ENCODE measurements at places on chromosomes 1 and 21.

DNA sequence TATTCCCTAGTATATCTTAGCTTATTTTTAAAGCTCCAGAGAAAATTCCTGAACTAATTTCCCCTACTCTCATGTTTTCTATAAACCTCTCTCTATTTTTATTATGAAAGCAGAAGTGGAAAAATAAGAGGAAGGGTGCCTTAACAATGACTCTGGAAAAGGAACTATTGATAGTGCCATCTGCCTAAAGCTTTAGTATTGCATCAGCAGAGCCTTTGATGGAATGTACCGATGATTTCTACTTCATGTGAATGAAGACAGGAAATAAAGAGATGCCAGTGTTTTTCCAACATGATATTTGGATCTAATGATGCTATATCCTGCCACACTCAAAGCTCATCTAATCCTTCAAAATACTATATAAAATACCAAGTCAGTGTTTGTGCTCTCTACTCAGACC, 35.1 kb downstream of the TNFSF18 start:
- DNase-seq, result no peak

DNA sequence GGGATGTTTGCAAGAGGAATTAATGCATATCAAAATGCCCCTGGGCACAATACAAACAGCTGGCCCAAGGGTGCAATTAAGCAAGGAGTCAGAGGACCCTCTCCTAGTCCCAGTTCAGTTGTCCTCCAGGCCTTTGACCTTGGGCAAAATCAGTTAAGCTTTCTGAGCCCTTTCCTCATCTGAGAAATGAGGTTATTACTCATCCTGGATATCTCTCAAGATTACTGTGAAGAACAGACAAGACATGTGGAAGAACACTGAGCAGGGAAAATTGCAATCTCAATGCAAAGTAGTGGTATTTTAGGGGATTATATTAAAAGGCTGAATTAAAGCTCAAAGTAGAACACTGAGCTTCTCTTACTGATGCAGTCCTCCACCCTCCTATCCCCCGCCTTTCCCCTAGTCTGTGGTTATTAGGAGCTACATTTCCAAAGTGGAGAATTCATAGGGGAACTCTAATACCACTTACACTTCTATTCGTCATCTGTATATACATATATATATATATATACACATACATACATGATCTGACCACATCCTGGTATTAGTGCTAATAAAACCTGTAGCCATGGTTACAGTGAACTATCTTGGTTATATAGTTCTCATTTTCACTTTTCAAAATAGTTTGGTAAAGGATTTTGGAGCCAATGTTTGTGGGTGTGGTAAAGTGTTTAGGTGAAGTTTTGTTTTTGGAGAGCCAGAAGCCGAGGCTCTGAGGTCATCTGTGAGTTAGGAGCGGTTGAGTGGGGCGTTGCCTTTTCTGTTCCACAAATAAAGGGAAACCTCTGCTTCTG, 18.1 kb downstream of the KIAA0040 start:
- no peak for DNase-seq

DNA sequence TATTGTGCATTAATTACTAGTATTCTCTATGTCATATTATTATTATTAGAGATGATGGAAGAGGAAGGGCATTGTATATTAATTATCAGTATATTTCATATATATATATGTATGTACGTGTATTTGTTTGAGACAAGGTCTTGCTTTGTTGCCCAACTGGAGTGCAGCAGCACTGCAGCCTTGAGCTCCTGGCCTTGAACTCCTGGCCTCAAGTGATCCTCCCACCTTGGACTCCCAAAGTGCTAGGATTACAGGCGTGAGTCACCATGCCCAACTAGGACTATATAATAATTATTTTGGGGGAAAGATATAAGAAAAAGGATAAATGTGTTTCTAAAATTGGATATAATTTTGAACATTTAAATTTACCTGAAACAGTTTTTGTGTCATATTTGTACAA, 63.2 kb upstream of the USP24 start:
- DNase-seq, result no peak

DNA sequence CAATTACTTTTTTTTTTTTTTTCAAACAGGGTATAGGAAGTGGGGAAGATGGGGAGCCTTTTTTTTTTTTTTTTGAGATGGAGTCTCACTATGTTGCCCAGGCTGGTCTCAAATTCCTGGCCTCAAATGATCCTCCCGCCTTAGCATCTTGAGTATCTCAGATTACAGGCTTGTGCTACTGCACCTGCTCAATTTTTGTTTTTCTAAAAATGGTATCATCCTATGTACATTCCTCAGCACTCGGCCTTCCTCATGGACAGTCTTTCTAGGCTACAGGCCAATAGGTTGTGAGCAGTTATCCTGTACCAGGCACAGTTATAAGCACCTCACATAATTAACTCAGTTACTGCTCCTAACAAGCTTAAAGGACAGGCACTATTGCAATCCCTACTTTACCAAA, 132.1 kb upstream of the EDN2 start:
- no peak for DNase-seq

- no peak for DNase-seq
These were observed 23.7 kb downstream of the CAMK1G start for GRCh38 chr1:209607102-209607794.

GRCh38 chr1:61491497-61491896, 233.4 kb downstream of the TM2D1 start:
- DNase-seq, result no peak

DNA sequence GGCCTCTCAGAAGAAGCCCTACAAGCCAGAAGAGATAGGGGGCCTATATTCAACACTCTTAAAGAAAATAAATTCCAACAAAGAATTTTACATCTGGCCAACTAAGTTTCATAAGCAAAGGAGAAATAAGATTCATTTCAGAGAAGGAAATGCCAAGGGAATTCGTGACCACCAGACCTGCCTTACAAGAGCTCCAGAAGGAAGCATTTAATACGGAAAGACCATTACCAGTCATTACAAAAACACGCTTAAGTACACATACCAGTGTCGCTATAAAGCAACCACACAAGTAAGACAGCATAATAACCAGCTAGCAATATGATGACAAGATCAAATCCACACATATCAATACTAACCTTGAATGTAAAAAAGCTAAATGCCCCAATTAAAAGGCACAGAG, 704.9 kb upstream of the CHRM3 start:
- no peak for DNase-seq

DNA sequence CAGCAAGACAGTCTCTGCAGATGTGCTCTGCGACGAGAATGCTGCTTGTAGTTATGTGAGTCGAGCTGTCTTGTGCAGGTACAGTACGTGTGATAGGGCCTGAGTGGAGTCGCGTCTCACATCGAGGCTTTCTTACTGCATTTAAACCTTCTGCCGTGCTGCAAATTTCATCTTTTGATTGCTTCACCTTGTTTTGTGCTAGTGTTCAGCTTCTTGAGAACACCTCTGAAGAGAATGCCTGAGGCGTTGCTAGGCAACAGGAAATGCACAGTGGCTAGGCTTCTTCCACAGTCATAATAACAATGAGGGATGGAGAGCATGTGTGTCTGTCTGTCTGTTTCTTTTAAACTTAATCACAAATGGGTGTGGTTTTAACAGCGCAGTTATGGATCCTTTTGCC, 52.9 kb downstream of the MRPS6 start:
- no peak for DNase-seq

DNA sequence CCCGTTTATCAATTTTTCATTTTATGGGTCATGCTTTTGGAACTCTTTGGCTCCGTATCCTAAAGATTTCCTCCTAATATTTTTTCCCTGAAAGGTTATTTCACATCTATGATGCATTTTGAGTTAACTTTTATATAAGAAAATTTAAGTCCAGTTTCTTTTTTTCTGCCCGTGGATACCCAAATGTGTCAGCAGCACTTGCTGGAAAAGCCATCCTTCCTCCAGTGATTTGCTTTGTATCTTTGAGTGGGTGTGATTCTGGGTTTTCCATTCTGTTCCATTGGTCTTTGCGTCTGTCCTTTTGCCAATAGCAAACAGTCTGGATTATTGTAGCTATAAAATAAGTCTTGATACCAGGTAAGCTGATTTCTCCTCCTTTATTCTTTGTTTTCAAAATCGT, 15.6 kb upstream of the ABCG1 start:
- no peak for DNase-seq

- no peak for DNase-seq
These were observed 47.4 kb downstream of the SLC30A10 start for GRCh38 chr1:219880765-219881457.

- no peak for DNase-seq
These were observed 56.5 kb downstream of the CAMSAP2 start for GRCh38 chr1:200795156-200795555.

- no peak for DNase-seq
These were observed 114.8 kb downstream of the TYW3 start for GRCh38 chr1:74847715-74848114.

All from NCI-H1694 (cell line).